ENCODE measurements at places on chromosomes 3 and 15.

- DNase-seq, result peak; percentile 40
These were observed 643 bp upstream of the RNU5B-1 start for GRCh38 chr15:65303687-65304380.

- no peak for DNase-seq
These were observed 196.2 kb upstream of the NSMCE3 start for GRCh38 chr15:29465816-29466215.

- DNase-seq, result no peak
These were observed 382.5 kb upstream of the C2CD4B start for GRCh38 chr15:62547584-62547983.

- no peak for DNase-seq
These were observed 62.0 kb downstream of the TTBK2 start for GRCh38 chr15:42858540-42858939.

All from NCI-H510A (cell line).